Iris pigment epithelial cell (primary cell): ENCODE measurements at places on chromosomes 5 and 9.

DNA sequence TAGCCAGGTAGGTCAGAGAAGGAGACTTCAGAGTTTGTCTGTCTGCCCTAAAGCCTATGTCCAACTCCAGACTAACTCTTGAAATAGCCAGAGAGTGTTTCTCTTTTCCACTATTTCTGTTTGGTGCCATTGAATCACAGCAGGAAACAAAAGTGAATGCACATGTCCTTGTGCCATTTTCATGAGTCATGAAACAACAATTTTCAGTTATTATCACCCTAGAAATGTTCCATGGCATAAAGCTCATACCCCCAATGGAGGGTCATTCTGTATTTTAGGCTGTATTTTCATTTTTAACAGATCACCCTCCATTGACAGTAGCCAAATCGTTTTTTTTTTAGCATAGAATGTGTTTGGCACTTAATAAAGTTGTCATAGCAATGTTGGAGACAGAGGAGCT, 124.7 kb downstream of the PAPPA start:
- no peak for DNase-seq

DNA sequence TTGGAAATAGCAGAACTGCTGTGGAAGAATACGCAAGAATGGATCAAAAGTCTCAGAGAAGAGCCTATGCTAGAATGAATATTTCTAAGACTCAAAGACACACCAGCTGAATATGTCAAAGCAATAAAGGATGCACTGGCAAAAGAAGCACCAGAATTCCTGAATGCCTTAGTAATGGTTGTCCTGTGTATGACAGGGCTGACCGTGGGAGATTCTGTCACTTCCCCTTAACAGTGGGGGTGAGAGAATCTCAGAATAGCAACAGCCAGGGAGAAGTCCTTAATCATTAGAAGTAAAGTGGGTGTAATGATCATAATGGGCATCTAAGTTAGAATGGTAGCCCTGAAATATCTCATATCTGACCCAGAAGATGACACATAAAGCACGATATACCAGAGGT, 14.6 kb upstream of the PRR16 start:
- DNase-seq, result peak; percentile 48

DNA sequence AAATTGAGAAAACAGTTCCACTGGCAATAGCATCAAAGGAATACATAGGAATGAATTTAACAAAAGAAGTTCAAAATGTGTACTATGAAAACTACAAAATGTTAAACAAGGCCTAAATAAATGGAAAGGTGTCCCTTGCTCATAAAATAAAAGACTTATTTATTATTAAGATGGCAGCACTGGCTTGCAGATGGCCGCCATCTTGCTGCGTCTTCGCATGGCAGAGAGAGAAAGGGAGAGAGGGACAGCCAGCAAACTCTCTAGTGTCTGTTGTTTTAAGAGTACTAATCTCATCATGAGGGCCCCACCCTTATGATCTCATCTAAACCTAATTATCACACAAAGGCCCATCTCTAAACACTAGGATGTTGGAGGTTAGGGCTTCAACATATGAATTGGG, 47.1 kb downstream of the ABLIM3 start:
- no peak for DNase-seq

GRCh38 chr5:113806904-113807303, 293.4 kb downstream of the YTHDC2 start:
- DNase-seq, result peak; percentile 6

GRCh38 chr9:11537566-11537965, 924.8 kb upstream of the PTPRD start:
- DNase-seq, result no peak

DNA sequence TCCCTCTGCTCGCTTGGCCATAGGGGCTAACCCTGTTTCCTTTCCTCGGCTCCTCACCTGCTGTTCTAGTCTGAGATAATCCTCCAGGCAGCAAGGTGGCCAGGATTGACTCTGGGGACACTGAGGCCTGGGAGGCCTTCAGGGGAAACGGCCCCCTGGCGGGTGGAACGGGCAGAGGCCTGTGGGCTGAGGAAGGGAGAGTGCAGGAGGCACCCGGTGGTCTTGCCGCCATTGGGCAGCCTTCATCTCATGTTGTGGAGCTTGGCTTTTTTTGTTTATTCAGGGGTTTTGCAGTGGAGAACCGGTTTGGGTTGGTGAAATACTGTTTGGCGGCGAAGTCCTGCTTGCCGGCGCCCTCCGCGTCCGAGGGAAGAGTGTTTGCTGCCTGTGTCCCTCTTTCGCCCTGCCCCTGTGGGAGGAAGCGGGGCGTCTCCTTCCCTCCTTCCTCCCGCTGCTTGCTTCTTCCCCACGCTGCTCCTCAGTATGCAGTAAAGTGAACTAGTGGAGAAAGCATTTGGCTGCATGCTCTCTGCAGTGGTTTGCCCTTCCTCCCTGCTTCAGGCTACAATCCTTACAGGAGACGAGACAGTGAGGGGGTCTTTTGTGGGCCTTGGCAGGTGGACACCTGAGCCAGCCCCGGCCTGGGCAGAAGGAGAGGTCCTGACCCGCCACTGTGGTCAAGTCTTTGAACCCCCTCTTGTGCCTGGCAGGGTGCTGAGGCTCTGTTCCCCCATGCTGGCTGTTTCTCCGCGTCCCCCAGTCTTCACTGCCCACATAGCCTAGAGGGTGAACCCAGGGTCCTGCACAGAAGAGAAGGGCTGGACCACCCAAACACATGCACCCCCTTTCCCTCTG, 30.8 kb upstream of the PRDM12 start:
- DNase-seq, result no peak

DNA sequence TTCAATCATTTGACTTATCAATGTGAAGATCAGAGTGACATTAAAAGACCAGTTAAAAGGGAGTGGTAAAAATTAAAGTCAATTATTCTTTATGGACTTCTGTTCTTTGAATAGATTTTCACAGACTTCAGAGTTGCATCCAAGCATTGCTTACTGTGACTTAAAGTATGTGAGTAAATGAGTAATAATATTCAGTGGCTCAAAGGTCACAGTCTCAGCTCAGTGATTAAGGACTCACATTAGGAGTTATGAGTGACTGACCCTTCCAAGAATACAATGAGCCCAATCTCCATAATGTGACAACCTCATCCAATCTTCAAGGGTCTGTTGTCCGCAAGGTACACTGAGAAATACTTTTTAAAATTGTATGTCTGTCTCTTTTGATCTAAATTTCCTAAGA, 811.2 kb downstream of the BRINP1 start:
- DNase-seq, result no peak

- DNase-seq, result peak; percentile 28
Measured at GRCh38 chr9:124839612-124840299, 13.5 kb upstream of the WDR38 start.

- no peak for DNase-seq
Measured at GRCh38 chr9:23701291-23701690, 124.7 kb downstream of the ELAVL2 start.

DNA sequence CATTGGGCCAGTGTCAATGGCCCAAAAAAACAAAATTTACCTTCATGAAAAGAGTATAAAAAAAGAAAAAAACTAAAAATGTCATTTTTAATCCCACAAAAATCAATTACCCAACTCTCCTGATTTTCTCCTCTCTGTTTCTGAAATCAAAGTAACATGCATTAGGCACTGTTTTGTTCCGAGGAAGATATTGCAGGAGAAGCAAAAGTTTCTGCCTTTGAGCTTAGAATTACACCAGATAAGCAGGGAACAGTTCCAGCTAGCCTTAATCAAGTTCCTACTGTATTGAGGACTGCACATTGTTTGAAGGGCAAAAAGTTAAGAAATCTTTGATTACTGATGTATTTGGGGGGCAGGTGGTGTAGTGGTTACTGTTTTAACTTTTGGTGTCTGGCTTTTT, 1.1 kb upstream of the PRKAA1 start:
- no peak for DNase-seq

DNA sequence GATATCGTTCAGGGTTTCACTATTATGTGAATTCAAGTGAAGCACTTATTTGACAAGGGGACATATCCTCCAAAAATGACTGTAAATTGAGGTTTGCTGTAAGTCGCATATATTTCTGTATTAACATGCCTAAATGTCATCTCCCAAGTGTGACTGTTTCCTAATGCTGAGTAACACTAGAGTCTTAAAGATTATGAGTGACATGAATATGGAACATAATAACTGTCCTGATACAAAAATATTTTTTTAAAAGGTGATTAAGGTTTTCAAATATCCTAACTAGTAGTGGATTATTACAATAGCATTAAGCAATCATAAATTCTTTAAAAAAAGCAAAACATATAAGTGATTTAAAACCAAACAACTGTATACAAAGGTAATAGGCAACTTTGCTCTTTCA, 3.6 kb downstream of the NFIB start:
- no peak for DNase-seq

DNA sequence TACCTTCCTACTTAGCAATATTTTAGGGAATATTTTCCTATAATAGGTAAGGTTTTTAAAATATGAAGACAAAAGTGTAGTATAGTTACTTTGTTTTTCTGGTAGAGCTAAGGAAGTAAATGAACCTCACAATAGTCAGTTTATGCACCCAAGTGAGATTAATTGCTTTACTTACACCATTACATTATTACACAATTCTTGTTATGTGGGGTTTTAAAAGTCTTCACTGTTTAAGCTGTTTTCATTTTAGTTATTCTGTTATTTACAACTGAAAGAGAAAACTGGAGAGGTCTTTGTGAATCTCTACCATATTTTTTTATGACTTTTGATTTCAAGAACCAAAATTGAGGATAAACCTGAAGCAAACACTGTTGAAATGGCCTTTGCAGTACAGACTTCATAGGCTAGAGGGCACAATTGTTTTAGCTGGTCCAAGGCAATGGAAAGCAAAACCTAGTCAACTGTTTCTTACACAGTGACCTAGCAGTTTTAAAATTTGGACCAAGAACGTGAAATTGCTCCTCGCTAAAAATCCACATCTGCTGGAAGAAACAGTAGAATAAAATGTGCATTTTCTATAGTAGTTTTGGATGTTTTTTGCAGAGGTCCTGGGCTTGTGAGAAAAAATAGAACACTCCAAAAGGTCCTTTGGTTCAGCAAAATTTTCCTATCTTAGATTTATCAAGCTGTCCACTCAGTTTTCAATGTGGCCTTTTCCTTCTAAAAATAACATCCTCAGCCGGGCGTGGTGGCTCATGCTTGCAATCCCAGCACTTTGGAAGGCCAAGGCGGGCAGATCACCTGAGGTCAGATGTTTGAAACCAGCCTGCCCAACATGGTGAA, 66.4 kb upstream of the FER start:
- peak; percentile 82 for DNase-seq

GRCh38 chr9:137049544-137050449, 3.8 kb upstream of the NPDC1 start:
- peak; percentile 33 for DNase-seq

GRCh38 chr5:125412561-125413495, 666.4 kb upstream of the ZNF608 start:
- DNase-seq, result peak; percentile 86

DNA sequence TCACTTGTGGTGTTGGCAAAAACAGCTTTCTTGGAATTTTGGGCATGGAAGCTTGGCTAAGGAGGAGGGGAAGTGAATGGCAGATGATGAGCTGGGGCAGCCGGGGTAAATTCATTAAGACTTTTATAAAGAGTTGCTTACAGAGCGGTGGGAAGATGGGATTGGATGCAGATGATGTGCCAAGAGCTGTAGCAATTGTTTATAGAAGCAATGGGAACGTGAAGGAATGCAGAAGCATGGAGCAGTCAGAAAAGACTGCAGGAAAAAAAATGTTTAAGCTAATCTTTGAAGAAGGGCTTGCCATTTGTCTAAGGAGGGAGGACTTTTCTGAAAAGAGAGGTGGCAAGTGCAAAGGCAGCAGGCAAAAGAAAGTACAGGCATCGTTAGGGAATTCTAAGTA, 86.6 kb upstream of the SHISAL2B start:
- DNase-seq, result no peak
